Naive thymus-derived CD4-positive, alpha-beta T cell (primary cell): ENCODE measurements at places on chromosomes 5 and 9. TPM values are rescaled to one million over a fixed set of nuclear protein-coding genes. Genes with fewer than 3 reads are reported as not detected.

DNA sequence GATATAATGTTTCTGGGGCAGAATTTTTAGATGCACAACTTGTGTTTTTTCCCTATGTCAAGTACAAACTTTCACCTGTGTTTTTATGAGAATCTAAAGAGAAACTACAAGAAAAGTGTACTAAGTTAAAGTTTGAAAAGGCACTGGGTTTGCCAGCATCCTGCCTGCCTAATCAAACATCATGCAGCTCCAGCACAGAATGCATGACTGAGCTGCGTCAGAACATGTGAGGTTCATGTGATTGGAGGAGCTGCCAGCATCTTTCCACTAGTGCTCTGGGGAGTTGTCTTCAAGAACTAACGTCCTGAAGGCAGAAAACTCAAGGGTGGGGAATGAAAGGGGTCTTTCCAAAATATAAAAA lies 46.1 kb upstream of the RIC1 start:
- H3K27ac ChIP-seq = peak overlapping the region; percentile 43
- H3K27me3 ChIP-seq = no peaks in the 10 kb centered on the region
- DNase-seq = no peak
- H3K36me3 ChIP-seq = no peaks in the 10 kb centered on the region
- H3K4me3 ChIP-seq = no peak overlapping the region
- H3K4me1 ChIP-seq = peaks cover 24% of the 10 kb centered on the region

DNA sequence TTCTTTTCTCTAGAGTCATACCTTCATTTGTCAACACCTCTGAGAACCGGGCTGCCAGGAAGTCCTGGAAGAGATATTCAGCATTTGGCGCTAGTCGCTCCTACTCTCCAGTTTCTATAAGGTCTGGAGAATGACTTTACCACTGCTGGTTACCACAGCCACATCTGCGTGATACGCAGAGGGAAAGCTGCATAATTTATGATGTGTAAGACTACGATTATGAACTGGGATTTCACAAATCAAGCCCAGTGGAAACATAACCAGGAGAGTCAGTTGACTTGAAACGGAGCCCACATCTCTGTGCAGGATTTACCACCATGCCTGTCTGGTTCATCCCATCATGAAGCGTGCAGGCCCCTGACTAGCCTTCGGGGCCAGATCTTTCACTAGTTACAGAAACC lies 72.6 kb downstream of the FGF1 start:
- no peaks in the 10 kb centered on the region for H3K4me1 ChIP-seq
- H3K36me3 ChIP-seq = no peaks in the 10 kb centered on the region
- H3K4me3 ChIP-seq = no peak overlapping the region
- no peak for DNase-seq
- H3K27me3 ChIP-seq = no peaks in the 10 kb centered on the region

GRCh38 chr5:159227452-159227851 lies 18.1 kb upstream of the RNF145 start:
- no peaks in the 10 kb centered on the region for H3K36me3 ChIP-seq
- DNase-seq = no peak
- H3K27me3 ChIP-seq = no peaks in the 10 kb centered on the region
- H3K4me1 ChIP-seq = no peaks in the 10 kb centered on the region

DNA sequence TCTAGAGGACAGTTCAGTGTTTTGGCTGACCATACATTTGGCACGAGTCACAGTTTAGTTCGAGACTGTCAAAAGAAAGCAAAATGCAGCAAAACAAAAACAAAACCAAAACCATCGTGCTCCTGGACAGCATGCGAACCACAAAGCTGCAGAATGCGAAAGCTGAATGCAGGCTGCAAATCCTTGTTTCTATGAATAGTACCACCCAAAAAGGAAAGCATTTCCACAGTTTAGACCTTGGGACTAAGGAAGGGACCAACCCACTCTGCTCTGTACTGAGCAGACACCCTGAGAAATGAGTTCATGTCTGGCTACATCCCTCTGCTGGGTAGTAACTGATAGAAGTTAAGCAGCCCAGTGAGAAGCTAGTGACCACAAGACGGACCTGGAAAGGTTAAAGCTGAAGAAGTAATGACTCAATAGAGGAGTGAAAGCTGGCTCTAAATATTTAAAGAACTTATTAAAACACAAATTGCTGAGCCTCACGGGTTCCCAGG lies 3.9 kb downstream of the GCNT4 start:
- no peak overlapping the region for H3K27ac ChIP-seq
- H3K36me3 ChIP-seq = peaks cover 9% of the 10 kb centered on the region
- DNase-seq = no peak
- peaks cover 40% of the 10 kb centered on the region for H3K4me1 ChIP-seq

The IFNA4 gene
- not detected for total RNA-seq

The IFNE gene
- 0.76 TPM for total RNA-seq

DNA sequence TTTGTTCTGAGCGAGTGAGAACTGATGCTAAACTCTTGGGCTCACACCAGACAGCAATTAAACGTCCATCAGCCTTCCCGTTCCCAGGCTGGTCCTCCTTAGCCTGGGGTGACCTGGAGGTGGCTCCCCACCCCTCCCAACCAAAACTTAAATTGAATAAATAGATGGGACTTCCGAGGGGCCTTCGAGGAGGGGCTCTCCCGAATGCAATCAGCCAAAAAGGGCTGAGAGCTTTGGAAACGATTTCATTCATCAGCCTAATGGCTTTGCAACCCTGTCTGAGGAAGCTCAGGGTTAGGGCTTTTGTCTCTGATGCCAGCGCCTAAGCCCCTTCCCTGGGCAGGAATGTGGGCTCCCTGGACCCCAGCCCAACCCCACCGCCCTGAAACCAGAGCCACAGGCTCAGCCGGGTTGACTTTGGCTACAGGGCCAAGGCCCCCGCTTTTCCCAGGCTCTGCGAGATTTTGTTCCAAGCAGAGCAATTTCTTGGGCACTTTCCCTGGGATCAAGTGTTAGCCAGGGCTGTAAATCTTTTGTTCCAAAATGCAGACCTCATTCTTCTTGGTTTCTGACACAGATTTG lies 29.2 kb downstream of the LHX3 start:
- H3K27me3 ChIP-seq = no peaks in the 10 kb centered on the region
- H3K36me3 ChIP-seq = no peaks in the 10 kb centered on the region
- H3K4me3 ChIP-seq = no peak overlapping the region

The GCNT1 gene
- 8.3 and 10.7 TPM in 2 replicates for total RNA-seq

DNA sequence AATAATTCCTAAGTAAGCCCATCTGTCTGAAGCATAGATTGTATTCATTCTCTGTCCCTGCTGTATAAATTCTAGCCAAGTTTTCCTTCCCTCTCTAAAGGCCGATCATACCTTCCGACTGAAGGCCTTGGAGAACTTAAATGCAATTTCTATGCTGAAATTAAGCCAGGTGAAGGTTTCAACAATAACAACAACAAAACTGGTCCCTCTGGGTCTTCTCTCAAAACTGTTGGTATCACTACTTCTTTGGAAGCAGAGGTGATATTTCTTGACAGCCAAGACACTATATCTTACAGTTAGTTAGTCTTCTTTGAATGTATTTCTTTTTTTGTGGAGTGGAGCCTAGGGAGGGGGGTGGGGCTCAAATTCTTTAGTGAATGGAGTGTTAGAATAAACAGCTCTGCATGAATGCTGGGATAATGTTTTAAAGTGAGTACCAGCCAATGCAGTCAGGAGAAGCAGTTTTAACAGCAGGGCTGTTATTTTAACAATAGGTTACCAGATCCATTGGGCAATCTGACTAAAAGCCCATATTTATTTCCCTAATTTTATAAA lies 508.9 kb downstream of the EBF1 start:
- DNase-seq = no peak
- no peak overlapping the region for H3K27ac ChIP-seq
- no peaks in the 10 kb centered on the region for H3K27me3 ChIP-seq

The ABCA2 gene
- 112 TPM for total RNA-seq

DNA sequence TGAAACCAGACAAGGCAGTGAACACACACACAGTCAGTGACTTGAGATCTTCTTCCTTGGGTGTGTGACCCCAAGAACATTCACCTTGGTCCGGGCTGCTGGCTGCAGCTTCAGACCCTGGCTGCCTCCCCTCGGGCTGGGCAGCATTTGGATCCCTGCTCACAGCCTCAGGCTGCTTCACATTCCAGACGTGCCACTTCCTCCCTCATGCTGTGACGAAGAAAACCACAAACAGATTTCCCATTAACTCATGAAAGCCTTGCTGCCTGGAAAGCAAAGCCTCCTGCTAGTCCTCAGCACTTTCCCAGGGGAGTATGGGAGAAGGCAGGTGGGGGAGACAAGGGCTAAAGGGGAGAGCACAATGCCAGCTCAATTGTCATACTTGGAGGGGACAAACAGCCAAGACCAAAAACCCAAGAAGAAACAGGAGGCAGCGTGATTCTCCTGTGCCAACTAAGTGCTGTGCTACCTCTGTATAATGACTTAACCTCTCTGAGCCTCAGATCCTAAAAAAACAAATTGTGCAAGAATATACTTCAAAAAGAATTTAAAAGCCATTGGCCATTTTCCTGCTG lies 594.6 kb upstream of the BRINP1 start:
- H3K27me3 ChIP-seq = no peaks in the 10 kb centered on the region
- no peak for DNase-seq
- no peaks in the 10 kb centered on the region for H3K36me3 ChIP-seq
- no peak overlapping the region for H3K27ac ChIP-seq

DNA sequence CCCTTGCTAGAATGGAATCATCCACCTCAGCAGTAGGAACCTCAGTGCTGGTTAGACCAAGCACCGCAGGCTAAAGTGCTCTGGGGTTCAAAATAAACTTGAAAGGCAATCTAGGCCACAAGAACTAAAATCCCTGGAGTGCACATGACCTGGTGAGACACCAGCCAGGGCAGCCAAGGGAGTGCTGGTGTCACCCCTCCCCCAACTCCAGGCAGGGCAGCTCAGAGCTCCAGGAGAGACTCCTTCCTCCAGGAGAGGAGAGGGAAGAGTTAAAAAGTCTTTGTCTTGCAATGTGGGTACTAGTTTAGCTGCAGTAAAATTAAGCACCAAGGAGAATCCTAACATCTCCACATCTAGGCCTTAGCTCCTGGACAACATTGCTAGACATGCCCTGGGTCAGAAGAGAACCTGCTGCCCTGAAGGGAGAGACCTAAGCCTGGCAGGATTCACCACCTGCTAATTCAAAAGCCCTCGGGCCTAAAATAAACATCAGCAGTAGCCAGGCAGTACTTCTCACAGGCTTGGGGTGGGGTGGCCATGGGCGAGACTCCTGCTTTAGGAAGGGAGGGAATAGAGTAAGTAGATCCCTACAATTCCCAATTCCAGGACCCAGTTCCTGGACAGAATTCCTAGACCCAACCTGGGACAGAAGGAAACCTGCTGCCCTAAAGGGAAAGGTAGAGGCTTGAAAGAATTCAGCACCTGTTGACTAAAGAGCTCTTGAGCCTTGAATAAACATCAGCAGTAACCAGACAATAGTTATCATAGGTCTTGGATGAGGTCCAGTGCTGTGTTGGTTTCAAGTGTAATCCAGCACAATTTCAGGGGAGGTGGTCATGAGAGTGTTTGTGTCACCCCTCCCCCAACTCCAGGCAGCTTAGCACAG lies 25.8 kb downstream of the UGT3A2 start:
- H3K4me1 ChIP-seq = no peaks in the 10 kb centered on the region
- H3K27me3 ChIP-seq = no peaks in the 10 kb centered on the region
- no peak for DNase-seq
- no peak overlapping the region for H3K4me3 ChIP-seq
- H3K36me3 ChIP-seq = no peaks in the 10 kb centered on the region

- peaks cover 18% of the 10 kb centered on the region for H3K36me3 ChIP-seq
- no peak overlapping the region for H3K27ac ChIP-seq
- no peak for DNase-seq
- H3K4me3 ChIP-seq = no peak overlapping the region
- H3K4me1 ChIP-seq = no peaks in the 10 kb centered on the region
Observed at GRCh38 chr5:36199620-36200019, 42.1 kb downstream of the NADK2 start.

DNA sequence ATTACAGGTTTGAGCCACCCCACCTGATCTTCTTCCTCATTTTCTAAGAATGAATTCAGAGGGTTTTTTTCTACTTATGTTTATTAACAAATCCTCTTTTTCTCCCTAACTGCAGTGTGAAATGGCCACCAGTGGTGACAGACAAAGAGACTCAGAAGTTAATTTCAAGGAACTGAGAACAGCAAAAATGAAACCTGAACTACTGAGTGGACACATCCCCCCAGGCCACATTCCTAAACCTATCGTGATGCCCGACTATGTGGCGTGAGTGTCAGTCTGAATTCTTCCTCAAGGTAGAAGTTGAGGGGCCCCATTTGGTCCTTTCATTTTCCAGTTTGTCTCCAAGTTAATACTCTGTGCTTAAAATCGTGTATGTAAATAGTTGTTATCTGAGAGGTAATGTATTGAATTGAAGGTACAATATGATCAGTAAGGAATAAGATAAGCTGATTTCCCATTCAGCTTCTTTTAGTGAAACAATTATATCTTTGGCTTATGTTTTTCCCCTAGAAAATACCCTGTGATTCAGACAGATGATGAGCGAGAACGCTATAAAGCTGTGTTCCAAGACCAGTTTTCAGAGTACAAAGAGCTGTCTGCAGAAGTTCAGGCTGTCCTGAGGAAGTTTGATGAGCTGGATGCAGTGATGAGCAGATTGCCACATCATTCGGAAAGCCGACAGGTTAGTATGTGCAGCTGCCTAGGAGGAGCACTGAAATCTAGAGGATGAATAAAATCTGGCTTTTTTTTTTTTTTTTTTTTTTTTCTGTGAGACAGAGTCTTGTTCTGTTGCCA lies 17.7 kb downstream of the MARVELD2 start:
- H3K27ac ChIP-seq = no peak overlapping the region
- no peaks in the 10 kb centered on the region for H3K27me3 ChIP-seq
- no peak for DNase-seq
- no peaks in the 10 kb centered on the region for H3K36me3 ChIP-seq
- no peak overlapping the region for H3K4me3 ChIP-seq

- H3K36me3 ChIP-seq = no peaks in the 10 kb centered on the region
- no peaks in the 10 kb centered on the region for H3K27me3 ChIP-seq
- H3K4me1 ChIP-seq = no peaks in the 10 kb centered on the region
- H3K27ac ChIP-seq = no peak overlapping the region
Observed at GRCh38 chr9:16217943-16218701, 652.3 kb downstream of the BNC2 start.

The COL15A1 gene
- total RNA-seq = not detected

DNA sequence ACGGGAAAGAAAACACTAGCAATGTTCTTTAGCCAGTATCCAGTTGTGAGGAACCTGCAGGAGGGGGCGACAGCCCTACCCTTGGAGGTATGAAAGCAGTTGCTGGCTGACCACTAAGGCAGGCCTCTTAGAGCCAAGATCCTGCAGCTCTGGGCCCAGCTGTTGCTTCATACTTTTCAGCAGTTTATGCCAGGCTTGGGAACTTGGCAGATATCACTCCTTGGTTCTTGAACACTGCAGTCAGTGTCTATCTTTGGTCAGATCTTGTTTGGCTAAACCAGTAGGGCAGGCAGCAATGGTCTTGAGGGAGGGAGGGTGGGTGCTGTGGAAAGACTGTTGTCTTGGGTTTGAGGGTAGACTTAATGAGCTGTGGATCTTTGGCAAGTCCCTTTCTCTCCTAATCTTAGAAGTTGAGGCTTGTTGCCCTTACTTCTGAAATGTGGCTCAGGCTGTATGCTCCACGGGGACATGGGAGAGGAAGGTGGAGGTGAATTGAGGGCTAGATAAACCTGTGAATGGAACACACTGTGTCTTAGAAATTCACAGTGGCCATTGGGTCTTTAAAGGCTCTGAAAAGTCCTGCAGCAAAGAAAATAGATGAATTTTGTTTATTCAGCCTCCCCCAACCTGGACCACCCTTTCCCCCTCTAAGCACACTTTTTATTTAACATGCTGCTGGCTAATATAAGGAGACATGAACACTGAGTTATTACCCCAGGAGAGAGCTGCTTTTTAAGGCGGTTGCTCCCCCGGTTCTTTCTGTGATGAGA lies 37.5 kb downstream of the ZNF618 start:
- H3K27me3 ChIP-seq = no peaks in the 10 kb centered on the region
- no peaks in the 10 kb centered on the region for H3K36me3 ChIP-seq
- no peak overlapping the region for H3K4me3 ChIP-seq
- DNase-seq = no peak

The FOXD4L5 gene
- total RNA-seq = not detected
